Esophagus squamous epithelium (tissue), 5 donors: ENCODE measurements at places on chromosomes 11 and 22.

GRCh38 chr11:17927681-17928343 lies 85.0 kb downstream of the SERGEF start:
- H3K27ac ChIP-seq, result no peak overlapping the region
- no peak for DNase-seq

DNA sequence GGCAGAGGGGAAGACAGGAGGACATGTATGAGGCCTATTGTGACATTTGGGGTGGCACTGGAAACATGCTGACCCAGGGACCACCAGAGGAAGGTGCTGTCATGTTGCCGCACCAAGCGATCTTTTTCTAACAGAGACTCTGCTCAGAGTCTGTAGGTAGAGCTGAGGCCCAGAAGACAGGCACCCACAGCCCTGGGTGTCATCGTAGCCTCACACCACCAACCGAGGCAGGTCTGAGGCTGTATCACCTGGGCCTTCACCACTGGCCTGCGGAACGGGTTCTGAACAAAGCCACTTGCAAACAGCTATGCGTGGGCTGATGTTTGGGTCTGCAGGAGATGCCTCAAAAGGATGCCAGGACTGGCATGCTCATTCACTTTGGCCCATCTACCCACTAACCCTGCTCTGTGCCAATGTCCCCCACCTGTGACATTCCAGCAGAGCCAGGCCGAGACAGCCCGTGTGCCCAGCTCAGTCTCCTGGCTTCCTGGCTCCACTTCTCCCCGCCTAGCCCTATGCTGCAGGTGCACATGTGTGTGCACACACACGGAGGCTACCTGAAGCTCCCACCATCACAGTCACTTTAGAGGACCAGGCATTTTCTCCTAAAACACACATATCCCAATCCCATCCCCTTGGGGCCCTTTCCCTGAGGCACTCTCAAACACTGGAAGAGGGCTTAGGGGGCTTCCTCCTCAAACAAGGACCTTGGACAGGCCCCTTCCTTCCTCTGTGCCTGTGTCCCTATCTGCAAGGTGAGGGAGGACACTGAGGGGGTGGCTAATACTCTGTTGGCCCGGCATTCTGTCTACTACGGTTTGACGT lies 3.6 kb downstream of the TRIM29 start:
- peak overlapping the region; percentile 94 for H3K27ac ChIP-seq
- H3K4me1 ChIP-seq, result peaks cover 47% of the 10 kb centered on the region
- H3K36me3 ChIP-seq, result peaks cover 51% of the 10 kb centered on the region
- peaks cover 2% of the 10 kb centered on the region for H3K27me3 ChIP-seq

GRCh38 chr11:18522388-18522787 lies 4.4 kb downstream of the TSG101 start:
- no peaks in the 10 kb centered on the region for H3K27me3 ChIP-seq
- DNase-seq, result no peak
- peaks cover 17% of the 10 kb centered on the region for H3K4me1 ChIP-seq
- no peak overlapping the region for H3K4me3 ChIP-seq
- no peak overlapping the region for H3K27ac ChIP-seq

- H3K27ac ChIP-seq, result no peak overlapping the region
- no peak for DNase-seq
- H3K4me3 ChIP-seq, result no peak overlapping the region
These were observed 887.6 kb downstream of the OPCML start for GRCh38 chr11:132644520-132645239.

DNA sequence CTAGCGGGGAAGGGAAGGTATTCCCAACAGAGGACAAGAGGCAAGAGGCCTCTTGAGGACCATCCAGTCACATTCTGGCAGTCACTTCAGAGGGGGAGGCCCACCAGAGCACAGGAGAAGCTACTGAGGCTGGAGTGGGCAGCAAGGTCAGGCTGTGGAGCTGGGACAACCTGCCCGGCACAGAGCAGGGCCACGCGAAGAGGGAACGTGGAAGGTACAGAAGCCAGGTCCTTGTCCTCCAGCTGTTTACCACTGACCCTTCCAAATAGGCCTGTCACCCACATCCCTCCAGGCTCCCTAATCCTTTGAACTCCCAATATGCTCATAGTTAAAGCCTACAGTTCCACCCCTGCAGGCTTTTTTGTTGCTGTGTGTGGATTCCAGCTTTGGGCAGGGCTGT lies 76.9 kb downstream of the IGLL1 start:
- DNase-seq, result no peak
- H3K27me3 ChIP-seq, result no peaks in the 10 kb centered on the region

GRCh38 chr22:36873614-36874308 lies 13.0 kb downstream of the NCF4 start:
- peak overlapping the region; percentile 76 for H3K27ac ChIP-seq
- no peak overlapping the region for H3K4me3 ChIP-seq
- no peaks in the 10 kb centered on the region for H3K36me3 ChIP-seq
- no peak for DNase-seq
- peaks cover 57% of the 10 kb centered on the region for H3K4me1 ChIP-seq

- no peak for DNase-seq
- H3K27ac ChIP-seq, result no peak overlapping the region
These were observed 4.7 kb downstream of the RIBC2 start for GRCh38 chr22:45418056-45418769.

- no peaks in the 10 kb centered on the region for H3K36me3 ChIP-seq
- no peak overlapping the region for H3K27ac ChIP-seq
- no peaks in the 10 kb centered on the region for H3K4me1 ChIP-seq
- no peak for DNase-seq
These were observed 5.8 kb downstream of the EMID1 start for GRCh38 chr22:29211466-29211865.

DNA sequence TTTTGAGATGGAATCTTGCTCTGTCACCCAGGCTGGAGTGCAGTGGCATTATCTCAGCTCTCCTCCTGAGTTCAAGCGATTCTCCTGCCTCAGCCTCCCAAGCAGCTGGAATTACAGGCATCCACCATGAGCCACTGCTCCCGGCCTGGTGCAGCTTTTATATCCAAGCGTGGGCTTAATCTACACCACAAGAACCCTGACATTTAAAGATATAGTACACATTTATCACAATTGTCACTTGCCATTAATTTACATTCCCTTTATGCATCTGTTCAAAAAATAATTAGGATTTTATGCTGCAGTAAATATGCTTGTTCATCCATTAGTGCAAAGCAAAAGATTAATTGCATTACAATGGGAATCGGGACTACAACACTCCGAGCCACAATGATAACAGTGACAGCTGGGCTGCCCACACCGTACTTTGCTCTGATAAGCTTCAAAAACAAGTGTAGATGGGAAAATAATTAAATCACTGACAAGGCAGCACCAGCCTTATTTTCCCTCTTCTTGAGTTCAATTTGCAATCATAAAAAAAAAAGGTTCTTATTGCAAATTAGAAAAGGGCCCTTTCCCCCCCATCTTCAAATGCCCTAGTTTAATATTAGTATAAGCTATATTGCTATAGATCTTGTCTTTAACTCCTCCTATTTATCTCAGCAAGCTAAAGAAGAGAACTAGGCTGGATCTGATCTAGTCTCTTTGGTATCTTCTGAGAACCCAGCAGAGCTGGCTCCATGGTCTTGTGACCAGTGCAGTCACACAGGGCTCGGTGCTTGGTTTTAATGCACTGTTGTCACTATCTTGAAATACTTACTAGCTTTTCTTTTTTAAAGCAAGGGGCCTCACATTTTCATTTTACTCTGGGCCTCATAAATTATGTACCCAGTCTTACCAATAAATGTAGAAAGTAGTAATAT lies 206.2 kb upstream of the LRRC4C start:
- no peak overlapping the region for H3K4me3 ChIP-seq
- no peaks in the 10 kb centered on the region for H3K36me3 ChIP-seq
- H3K27ac ChIP-seq, result no peak overlapping the region
- H3K27me3 ChIP-seq, result no peaks in the 10 kb centered on the region

DNA sequence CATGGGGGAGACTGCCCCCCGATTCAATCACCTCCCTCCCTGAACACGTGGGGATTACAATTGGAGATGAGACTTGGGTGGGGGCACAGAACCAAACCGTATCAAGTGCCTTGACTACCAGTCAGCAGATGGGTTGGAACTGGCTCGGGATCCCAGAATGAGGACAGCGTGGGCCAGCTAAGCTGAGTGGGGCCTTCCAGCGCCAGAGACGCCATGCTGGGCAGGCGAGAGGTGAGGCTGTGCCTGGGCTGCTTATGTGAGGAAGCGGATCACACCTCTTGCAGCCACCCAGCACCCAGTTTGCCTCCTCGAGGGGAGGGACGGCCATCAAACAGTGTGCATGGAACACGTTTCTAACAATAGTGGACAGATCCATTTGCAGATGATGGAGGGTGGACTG lies 195.1 kb downstream of the TBC1D22A start:
- H3K4me1 ChIP-seq, result peaks cover 3% of the 10 kb centered on the region
- H3K4me3 ChIP-seq, result no peak overlapping the region
- H3K27me3 ChIP-seq, result no peaks in the 10 kb centered on the region
- no peaks in the 10 kb centered on the region for H3K36me3 ChIP-seq
- no peak overlapping the region for H3K27ac ChIP-seq
- no peak for DNase-seq

DNA sequence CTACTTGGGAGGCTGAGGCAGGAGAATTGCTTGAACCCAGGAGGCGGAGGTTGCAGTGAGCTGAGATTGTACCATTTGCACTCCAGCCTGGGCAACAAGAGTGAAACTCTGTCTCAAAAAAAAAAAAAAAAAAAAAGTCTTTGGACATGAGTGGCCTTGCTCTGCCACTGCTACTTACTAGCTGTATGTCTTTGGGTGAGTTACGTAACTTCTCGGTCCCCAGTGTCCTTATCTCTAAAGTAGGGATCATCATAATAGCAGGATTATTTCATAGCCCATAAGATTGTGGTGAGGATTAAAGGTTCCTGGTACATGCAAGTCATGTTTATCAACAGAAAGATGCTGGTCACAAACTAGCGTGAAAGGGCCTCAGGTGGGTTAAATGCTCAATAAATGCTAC lies 53.9 kb upstream of the HEPHL1 start:
- DNase-seq, result no peak
- no peak overlapping the region for H3K4me3 ChIP-seq
- no peak overlapping the region for H3K27ac ChIP-seq
- no peaks in the 10 kb centered on the region for H3K27me3 ChIP-seq
- H3K36me3 ChIP-seq, result no peaks in the 10 kb centered on the region

DNA sequence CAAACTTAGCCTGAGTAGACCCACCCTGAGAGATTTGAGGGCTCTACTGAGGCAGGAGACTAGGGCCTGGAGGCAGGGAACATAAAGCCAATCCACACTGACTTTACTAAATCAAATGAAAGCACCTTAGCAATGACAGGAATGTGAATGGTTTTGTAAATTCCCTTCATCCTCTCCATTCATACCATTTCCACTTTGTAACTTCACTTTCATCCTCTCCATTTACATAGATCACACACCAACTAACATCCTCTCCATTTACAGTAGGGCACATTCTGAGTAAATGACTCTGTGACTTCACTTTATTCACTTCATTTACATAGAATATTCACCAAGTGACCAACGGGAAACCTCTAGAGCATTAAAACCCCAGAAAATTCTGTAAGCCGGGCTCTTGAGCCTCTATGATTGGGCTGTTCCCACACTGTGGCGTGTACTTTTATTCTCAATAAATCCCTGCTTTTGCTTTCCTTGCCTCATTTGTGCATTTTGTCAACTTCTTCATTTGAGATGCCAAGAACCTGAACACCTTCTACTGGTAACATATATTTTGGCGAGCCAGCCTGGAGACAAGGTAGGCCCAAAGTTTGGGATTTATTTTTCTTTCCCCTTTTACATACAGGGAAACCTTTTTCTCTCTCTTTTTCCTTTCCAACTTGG lies 82.9 kb downstream of the PIWIL4 start:
- no peak for DNase-seq
- no peak overlapping the region for H3K4me3 ChIP-seq
- peak overlapping the region; percentile 10 for H3K27ac ChIP-seq
- H3K4me1 ChIP-seq, result no peaks in the 10 kb centered on the region
